ENCODE measurements at places on chromosomes 1 and 21. TPM values are rescaled to one million over a fixed set of nuclear protein-coding genes. Genes with fewer than 3 reads are reported as not detected.

GRCh38 chr1:151692226-151692625 lies 24.4 kb downstream of the CELF3 start:
- no peak for DNase-seq

GRCh38 chr1:232459087-232459486 lies 170.8 kb downstream of the SIPA1L2 start:
- no peak for DNase-seq

- DNase-seq, result no peak
Measured at GRCh38 chr1:41435570-41436178, 48.8 kb downstream of the EDN2 start.

DNA sequence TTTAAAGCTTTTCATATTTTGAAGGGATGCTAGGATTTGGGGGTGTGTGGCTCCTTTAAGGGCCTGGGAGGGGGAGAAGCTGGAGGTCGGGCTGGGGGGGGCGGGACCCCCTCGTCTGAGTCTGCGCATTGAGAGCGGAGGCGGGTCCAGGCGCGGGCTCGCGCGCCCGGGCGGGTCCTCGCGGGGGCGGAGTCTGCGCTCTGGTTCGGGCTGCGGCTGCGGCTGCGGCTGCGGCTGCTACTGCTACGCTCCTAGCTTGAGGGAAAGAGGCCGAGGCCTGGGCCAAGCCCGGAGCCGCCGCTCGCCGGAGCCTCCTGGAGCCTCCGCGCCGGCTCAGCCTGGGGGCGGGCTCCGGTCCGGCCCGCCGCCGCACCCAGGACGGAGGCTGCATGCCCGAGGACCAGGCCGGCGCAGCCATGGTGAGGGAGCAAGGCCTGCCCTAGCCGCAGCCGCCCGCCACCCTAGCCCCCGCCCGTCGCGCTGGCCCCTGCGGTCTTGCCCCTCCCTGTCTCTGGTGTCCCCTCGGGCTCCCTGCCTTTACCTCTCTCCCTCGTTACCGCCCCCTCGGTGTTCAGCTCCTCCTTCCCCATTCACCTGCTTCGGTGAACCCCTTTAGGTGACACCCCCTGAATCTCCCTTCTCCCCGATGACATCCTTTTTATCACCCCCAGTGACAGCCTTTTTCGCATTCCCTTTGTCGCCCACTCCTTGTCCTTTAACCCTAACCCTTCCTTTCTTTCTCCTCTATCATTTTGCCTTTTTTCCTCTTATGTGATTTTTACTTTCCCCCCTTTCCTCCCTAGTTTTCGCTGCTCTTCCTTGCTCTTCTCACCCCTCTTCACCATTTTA lies at the start of gene ZYG11B:
ZYG11B (plus strand) TSS at position 189 of the 849 bp plus-strand sequence; CDS start at position 390, 201 bp downstream.
- DNase-seq, result peak; percentile 90

Gene TMEM82
- polyA plus RNA-seq, result not detected
